ENCODE measurements at places on chromosomes 3 and 15.

DNA sequence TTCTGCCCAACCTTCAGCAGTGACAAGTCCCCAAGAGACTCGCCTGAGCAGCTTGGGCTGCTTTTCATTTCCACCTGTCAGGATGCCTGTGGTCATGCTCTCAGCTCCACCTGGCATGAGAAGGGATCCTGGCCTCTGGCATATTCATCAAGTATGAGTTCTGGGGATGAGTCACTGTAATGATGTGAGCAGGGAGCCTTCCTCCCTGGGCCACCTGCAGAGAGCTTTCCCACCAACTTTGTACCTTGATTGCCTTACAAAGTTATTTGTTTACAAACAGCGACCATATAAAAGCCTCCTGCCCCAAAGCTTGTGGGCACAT, 3.5 kb downstream of the MYD88 start:
- DNase-seq: no peak

DNA sequence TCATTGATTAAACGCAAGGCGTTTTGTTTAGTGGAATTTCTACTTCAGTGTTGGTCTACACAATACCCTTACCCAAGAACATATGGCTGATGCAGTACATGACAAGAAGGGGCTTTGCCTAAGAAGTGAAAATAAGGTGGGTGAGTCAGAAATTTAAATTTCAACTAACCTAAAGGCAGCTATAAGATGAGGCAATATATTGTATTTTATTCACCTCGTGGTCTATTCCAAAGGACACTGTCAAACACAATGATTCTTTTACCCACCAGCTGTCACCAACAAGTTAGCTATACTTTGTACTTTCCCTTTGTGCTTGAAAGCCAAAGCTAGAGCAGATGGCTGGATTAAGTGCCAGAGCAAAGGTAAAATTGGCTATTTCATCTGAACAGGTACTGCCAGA, 10.9 kb upstream of the SETMAR start:
- no peak for DNase-seq

GRCh38 chr3:52839268-52839575, 4.4 kb upstream of the MUSTN1 start:
- no peak for DNase-seq

- DNase-seq: no peak
Observed at GRCh38 chr3:59319442-59319841, 269.6 kb upstream of the CFAP20DC start.

Measured in SW 1271 (cell line).